ENCODE measurements at places on chromosomes 1 and 21. TPM values are rescaled to one million over a fixed set of nuclear protein-coding genes. Genes with fewer than 3 reads are reported as not detected.

- no peak for DNase-seq
Observed at GRCh38 chr1:29322861-29323585, 86.7 kb downstream of the PTPRU start.

- no peak for DNase-seq
Observed at GRCh38 chr1:19229828-19230325, 19.8 kb upstream of the UBR4 start.

DNA sequence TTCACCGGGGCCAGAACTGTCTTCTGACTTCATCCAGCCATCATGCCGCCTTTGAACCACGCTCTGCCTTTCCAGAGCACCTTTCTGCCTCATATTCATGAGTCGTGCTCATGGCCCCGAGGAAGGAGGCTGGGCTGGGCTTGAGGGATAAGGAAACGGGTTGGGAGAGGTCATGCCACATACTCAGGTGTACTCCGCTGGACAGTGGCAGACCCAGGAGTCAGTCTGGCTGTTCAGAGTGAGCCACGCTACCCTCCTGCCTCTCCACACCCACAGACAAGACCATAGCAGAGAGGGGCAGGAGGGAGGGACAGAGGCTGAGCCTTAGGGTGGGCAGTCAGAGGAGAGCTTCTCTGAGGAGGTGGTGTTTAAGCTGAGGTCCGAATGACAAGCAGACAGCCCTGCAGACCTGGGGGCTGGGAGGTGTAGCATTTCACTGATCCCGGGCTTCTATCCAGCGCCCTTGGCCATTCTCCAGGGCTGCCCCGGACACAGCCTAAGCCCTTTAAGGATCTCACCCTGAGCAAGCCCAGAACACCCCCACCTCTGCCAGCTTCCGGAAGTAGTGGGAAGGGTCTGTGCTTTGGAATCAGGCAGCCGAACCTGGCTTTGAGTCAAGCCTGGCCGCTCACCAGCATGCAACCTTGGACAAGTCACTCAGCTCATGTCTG is 102.3 kb downstream of the LACTBL1 start:
- no peak for DNase-seq

GRCh38 chr1:95176861-95177260 is 57.1 kb upstream of the RWDD3 start:
- DNase-seq, result no peak

- no peak for DNase-seq
Observed at GRCh38 chr1:50902419-50902818, 57.6 kb downstream of the FAF1 start.

DNA sequence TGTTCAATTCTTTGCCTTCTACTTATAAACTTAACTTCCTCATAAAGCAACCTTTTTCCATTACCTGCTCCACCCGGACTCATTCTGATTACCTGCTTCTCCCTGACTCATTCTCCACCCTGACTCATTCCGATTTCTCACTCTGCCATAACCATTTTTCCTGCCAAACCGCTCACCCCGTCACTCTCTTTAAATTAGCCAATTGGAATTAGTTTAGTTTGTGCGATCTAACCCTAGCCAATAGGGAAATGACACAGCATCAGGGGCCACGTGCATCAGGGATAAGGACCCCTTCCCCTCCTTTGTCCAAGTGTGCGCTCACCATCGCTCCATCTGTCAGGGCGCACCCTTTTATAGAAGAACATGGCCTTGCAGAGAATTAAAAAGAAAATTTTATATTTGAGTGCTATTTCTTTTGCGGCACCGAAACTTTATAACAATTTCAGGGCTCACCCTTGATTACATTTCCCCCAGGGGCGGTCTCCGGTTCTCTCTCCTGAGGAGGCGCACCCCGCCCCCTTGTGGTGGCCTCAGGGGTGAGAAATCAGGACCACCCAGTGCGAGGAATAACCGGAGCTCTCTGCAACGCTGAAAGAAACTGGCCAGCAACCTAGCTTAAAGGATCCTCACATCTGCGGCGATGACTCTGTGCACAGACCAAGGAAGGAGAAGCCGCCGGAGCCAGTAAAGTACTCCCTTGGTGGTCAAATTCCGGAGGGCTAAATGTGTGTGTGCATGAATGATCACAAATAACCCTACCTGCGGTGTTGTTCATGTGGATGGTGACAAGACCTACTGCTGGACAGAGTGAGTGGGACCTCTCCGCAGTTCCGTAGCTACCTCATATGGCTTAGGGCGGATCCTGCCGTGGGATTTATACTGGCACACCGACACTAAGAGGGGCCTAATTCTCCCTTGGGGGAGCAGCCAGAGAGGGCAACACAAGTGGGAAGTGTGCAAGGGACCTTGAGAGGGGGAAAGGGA is 30.3 kb upstream of the CBR3 start:
- DNase-seq, result no peak

- DNase-seq, result no peak
Observed at GRCh38 chr1:17012775-17013490, 1.2 kb upstream of the ATP13A2 start.

DNA sequence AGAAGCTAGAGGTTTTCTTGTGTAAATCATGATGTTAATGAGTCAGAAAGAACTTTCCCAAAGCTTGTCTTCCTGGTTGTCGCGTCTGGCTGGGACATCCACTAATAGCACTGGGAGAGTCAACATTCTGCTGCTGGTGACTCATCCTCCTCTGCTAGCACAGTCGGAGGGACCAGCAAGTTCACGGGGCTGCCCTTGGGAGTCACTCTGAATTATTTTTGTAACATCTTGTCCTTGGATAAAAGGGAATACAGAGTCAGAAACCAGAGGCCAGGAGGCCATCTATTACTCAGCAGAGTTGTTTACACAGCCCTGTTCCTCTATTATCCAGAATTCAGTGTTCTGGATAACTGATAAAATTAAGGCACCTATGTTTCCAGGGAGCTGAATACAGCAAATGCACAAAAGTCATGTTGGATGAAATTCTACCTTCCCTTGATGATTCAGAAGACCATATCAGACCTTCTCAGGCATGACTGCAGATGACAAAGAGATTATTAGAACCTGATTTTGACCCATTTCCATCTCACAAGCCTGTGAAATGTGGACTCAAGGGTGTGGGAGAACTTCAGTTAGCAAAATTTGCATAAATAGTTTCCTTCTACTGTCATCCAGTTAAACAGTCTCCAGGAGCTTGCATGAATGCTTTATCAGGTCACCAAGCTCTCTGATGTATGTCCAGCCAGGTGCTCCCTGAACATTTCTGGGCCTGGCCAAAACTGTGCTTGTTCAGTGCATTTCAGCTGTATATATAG is 68.1 kb downstream of the JAK1 start:
- DNase-seq, result no peak

Gene PKN2
- 56.0 TPM for total RNA-seq

Gene CRYAA
- not detected for total RNA-seq

Gene OLIG2
- 1.4 TPM for total RNA-seq

All from type B pancreatic cell (in vitro differentiated cells).